Activated naive CD4-positive, alpha-beta T cell (primary cell): ENCODE measurements at places on chromosomes 12 and 14.

DNA sequence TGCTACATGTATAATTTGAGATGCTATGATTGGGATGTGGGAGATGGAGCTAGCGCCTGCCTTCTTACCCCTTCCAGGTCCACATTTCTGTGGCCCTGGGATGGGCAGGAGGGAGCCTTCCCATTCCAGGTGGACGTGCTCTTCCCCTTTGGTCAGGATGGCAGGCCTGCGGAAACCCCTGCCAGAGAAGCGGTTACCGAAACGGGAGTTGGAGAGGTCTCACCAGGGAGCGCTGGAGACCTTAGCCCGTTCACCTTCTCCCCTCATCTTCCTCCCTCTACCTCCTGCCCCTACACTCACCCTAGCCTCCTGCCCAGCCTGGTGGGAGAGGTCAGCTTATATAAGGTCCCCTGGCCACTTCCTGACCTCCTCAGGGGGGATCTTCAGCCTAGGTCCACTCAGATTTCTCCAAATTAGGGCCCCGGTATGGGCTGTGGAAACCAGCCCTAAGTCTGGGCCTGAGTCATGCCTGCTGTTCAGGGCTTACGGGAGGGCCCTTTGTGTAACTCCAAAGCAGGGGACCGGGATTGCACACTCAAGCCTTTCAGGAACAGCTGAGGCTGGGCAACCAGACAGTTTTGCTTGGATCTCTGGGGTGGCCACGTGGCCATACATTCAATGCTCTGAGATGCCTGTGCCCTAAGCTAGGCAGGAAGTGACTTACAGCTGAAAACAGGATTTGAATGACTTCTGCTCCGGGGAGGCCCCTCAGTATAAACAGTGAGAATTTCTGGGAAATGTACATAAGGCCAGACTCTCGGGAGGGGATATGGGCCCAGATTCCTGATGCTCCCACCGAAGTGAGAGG, 10.2 kb upstream of the MEG3 start:
- no peak for DNase-seq

DNA sequence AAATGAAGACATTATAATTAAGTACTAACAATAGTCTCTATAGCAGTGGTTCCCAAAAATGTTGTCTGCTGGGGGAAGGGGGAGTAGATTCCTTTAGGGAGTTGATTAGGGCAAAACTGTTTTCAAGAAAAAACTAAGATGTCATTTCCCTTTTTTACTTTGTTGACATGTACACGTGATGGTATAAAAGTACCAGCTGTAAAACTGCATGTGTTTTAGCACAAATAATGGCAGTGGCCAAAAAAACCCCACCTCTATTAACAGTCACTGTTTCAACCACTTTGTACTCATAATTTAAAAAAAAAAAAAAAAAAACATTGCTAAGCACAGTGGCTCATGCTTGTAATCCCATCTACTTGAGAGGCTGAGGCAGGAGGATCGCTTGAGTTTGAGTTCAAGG, 61.7 kb downstream of the PPP1R12A start:
- no peak for DNase-seq

DNA sequence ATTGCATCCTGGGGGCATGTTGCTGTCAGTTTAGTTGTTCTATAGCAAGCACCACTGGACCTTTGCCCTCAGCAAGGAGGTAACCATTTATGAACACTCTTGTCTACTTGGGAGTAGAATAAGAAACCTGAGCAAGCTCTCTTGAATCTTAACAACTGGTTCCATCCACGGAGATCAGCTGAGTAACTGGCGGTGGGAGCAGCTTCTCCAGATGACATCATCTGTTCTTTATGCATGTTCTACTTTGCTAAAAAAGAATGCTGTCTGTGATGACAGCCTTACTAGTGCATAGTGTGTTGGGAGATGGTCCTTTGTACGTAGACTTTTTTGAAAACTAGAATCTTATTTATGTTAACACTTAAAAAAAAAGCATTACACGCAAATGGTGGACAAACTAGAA, 17.7 kb downstream of the SLC4A8 start:
- DNase-seq: no peak

DNA sequence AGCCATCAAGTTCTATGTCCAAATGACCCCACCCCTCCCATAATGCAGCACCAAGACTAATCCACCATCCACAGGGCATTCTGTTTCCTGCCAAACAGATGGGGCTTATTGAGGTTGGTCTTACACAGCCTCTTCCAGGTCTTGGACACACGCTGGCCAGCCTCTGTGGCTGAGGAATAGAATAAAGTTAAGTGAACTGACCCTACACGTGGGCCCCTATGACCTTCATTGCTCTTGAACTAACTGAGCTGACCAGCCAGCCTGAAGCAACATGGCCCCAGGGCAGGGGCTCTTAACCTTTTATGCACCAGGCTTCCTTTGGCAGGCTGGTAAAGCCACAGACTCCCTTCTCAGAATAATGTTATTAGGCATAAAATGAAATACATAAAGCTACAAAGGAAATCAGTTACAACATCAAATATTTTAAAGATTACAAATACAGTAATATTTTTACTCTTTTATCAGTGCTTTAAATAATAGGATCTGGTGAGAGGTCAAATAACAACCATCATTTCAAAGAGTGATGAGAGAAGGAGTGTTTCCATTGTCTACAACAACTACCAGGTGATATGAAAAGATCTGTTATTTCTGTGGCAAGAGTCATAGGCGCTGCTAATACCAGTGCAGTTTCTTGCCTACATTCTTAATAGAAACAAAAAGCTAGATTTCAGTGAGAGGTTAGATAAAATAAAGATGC, 192.9 kb upstream of the NUDT4 start:
- no peak for DNase-seq

DNA sequence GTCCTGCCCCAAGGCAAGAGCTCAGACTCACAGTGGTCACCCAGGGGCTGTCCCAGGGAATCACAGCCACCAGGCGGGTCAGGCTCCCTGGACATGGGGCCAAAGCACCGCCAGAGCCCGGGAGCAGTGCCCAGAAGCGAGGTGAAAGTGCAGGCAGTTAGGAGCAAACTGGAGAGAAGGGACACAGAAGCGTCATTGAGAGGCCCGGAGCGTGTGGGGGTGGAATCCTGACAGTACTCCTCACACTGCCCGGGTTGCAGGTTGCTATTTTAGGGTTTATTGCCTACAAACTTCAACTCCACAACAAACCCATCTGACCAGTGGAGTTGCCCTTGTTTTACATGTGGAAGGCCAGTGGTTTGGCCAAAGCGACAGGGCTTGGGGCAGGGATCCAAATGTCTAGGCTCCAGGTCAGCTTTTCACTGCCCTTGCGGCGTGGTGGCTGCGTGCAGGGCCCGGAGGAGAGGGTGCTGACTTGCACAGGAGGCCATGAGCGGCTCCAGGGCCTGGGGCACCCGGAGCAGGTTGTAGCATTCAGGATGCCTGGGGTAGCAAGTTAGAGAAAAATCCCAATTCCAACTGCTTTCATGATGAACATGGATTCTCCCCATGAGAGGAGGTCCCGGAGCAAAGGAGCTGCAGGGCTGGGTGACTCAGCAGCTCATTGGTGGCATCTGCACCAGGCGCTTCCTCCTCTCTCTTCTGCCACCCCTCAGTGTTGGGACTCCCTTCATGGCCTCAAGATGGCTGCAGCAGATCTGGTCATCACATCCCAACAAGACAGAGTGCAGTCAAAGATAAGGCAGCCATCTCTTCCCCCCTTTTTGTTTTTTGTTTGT, 112.3 kb upstream of the NCOR2 start:
- DNase-seq: no peak
